ENCODE measurements at places on chromosomes 11 and 22.

GRCh38 chr11:36469881-36470802 lies 39.9 kb downstream of the TRAF6 start:
- DNase-seq: peak; percentile 84

DNA sequence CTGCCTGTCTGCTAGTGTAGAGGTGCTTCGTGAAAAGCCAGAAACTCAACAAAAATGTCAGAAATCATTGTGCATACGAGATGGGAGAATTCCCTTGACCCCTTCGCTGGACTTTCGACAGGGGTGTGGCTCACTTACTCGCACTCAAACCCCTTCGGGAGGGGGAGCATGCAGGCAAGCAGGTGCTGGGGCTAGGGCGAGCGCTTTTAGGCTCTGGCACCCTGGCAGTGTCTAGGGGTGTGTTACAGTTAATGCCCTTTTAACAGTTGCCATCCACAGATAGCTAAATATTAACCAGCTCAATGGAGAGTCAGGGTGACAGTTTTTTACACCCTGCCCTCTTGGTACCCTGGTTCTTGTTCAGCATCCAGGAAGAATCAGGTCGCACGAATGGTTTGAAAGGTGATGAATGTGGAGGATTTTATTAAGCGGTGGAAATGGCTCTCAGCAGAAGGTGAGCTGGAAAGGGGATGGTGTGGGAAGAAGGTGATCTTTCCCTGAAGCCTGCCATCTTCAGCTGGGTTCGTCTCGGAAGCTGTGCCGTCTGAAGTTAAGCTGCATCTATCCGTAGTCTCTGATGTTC lies 59.6 kb upstream of the SHANK2 start:
- no peak for DNase-seq

- no peak for DNase-seq
Observed at GRCh38 chr11:102396708-102397563, 49.9 kb downstream of the BIRC2 start.

DNA sequence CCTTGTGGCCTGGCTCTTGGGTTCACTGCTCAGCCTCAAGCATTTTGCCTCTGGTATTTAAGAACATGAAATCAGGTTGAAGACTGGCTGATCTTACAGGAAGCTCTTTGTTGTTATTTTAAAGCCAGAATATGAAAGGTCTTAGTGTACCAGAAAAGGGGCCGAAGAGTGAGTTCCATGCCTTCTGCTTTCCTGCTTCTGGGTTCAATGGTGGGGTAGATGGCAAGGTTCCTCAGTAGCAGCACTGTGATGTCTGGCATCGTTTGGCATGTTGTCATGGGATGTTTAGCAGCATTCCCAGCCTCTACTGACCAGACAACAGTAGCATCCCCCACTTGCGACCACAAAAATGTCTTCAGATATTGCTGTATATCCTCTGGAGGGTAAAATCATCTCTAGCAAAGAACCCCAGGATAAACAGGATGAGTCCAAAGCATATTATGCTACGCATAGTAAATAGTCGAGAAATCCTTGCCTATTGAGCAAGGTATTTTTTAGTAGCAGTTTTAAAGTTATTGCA lies 2.4 kb downstream of the VPS26B start:
- DNase-seq: peak; percentile 20

- no peak for DNase-seq
Observed at GRCh38 chr11:114183044-114183511, 113.1 kb upstream of the NNMT start.

DNA sequence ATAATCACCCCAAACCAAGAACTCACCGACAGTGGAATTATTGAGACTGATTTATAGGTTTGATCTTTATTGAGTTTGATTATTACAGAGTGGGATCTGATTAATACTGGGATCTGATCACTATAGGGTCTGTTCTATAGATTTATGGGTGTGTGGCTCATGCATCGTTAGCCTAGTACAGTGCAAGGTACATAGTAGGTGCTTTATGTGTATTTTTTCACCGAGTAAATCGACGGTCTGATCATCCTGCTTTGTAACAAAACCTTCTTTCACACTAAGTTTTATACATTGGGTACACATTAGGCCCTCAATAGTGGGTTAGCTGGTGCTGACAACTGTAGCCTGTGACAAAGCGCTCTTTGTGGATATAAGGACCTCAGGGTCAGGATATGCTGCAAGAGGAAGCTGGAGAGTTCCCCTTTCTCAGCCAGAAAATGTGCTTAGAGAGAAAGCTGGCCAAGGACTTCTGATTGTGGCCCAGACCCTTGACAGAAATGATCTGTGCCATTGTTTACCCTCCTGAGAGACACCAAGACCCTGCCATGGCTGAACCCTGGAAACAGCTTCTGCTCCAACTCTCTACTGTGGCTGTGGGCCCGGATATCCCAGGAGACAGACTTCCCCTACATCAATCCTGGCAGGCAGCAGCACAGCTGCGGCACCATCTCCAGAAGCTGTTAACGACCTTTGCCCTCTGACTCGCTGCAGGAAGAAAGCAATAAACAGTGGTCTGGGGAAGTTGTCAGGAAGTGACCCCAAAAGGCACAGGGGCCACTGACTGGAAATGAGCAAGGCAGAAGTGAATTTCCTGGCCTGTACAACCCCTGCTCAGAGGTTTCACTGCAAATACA lies 16.1 kb upstream of the TPP1 start:
- DNase-seq: peak; percentile 86

GRCh38 chr22:40190501-40190900 lies 12.8 kb downstream of the TNRC6B start:
- DNase-seq: no peak

DNA sequence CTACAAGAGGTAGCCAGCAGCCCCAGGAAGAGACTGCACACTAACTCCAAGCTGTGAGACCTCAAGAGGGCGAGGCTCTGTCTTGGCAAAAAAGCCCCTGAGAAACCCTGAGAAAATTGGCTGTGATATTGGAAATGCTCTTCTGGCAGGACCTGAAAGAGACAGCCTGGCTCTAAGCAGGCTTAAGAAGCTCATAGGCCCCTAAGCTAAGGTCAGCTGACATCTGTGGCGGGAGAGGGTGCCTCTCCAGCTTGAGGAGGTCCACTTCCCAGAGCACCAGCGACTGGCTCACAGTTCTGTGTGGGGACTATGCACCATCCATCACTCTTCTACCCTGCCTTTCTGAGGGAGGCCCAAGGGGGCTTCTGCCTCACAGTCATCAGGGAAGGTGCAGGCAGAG lies 12.4 kb downstream of the PLEKHA7 start:
- DNase-seq: no peak

DNA sequence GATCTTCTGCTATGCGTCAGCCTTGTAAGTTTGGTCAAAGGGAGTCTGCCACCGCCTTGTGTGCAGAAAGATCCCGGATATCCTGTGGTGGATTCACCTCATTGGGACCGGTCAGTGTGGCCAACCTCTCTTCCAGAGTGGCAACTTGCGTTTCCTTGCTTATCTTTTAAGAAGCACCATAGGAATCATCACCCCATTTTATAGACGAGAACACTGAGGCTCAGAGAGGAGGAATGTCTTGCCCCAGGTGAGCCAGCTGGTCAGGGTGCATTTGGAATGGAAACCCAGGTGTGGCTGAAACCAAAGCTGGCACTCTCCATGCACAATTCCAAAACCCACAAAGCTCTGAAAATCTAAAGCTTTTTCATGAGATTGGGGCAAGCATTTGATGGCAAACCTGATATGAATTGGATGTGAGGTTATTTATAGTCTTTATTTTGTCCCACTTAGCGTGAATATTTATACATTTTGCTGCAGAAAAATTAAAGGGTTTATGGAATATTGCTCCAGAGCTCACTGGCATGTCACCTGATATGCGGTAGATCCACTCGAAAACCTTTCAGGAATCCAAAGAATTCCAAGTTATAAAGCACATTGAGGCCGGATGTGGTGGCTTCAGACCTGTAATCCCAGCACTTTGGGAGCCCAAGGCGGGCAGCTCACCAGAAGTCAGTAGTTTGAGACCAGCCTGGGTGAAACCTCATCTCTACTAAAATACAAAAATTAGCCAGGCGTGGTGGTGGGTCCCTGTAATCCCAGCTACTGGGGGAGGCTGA lies 12.1 kb upstream of the EIF3D start:
- peak; percentile 64 for DNase-seq

DNA sequence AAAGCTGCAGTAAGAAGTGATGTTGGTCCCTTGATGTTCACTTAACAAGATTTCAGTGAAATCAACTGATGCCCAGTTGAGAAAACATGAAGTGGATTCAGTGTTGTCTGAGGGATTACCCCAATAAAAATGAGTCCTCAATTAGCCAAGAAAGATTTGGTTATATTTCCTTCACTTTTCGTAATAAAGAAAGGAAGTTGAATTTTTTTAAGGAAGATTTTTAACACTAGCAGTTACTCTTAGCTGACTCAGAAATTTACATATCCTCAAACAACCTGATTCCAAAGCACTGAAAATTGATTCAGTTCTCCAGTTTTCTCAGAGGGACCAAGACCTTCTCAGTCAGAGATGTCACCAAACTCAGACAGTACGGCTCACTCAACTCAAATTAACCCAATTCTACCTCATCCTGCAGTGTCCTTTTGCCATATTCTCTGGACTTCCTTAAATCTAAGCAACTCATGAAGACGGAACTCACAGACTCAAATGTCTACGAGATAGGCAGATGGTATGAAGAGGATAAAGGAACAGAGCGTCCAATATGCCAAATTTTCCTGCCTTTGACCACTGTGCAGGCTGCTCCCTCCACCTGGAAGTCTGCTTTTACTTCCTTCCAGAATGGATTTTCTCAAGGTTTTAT lies 22.8 kb downstream of the SLC5A4 start:
- no peak for DNase-seq

GRCh38 chr11:46719048-46719542 lies at the start of gene F2:
F2 (plus strand) TSS chr11:46719213; CDS start chr11:46719236, 23 bp downstream.
- DNase-seq: no peak

- no peak for DNase-seq
Observed at GRCh38 chr11:57335023-57335342, 709 bp downstream of the SSRP1 start.

GRCh38 chr11:13685461-13686108 lies 17.1 kb downstream of the FAR1 start:
- no peak for DNase-seq

- no peak for DNase-seq
Observed at GRCh38 chr11:134574947-134575346, 162.9 kb upstream of the B3GAT1 start.

DNA sequence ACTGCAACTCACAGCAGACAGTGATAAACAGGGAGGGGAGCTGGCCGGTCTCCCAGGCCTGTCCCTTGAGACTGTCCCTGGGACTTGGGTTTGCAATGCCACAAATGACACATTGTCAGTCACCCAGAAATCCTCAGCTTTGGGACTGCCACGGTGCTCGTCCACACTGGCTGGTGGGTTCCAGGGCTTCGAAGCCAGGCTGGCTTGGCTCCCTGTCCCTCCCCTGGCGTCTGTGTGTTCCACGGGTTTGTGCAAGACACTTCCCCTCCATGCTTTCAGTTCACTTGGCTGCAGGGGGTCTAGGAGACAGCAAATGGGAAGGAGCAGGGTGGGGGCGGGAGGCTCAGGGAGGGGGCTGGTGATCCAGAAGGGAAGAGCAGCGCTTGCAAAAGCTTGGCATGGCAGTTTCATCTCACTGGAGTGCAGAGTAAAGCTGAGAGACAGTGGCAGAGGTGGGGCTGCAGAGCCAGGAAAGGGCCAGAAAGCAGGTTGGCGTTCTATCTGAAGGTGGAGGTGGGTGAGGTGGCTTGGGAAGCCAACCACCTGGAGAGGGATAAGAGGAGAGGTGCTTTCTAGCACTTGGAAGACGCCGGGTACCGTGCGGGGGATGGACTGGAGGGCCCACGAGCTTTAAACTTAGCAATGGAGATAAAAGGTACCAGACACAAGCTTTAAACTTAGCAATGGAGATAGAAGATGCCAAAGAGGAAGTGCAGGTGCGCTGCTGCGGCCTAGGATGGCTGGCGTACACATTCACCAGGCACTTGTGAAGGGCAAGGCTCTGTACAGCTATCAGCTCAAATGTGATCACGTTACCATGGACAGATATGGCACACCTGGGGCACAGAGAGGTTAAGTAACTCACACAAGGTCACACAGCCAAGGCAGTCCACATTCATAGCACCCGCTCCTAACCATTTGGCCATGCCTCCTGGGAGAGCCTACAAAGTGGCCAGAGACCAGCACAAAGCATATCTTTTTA lies 86.4 kb upstream of the SHISAL1 start:
- no peak for DNase-seq

- DNase-seq: no peak
Observed at GRCh38 chr11:88704485-88704884, 361.3 kb downstream of the GRM5 start.

DNA sequence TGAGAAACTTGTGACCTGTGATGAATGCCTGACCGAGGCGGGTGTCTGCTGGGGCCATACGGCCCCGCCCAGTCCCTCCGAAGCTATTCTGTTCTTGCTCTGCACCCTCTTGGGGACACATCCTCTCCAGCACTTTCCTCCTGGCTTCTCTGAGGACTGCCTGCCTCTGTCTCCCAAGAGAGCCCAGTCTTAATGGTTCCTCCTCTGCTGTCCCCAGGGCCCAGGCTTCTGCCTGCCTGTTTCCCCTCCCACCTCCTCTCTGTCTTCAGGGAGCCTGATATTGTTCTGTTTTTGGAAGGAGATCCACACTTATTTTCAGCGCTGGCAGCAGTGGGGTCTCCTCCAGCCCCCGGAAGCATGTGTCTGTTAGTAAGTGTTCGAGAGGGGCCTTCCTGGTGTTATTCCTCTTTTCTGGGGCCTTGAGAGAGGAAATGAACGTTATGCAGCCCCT lies 18.7 kb downstream of the SYNGR1 start:
- DNase-seq: no peak

- DNase-seq: no peak
Observed at GRCh38 chr11:122874991-122875390, 7.6 kb upstream of the JHY start.

GRCh38 chr11:130817330-130817944 lies 98.8 kb downstream of the SNX19 start:
- peak; percentile 65 for DNase-seq

DNA sequence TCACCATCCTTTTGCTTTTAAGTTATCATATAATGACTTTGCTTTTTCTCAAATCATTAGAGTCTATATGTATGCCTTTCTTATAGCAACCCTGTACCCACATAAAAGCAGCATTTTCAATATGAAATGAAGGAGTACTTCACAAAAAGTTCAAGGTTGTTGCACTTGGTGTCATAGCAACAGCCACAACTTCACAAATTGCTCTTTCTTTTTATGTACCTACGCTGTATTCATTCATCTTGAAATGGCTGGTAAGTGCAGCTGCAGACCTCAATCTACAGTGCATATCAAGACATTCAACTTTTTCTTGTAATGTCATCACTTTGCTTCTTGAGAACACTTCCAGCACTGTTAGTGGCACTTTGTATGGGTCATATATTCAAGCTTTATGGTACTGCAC lies 18.6 kb downstream of the CWC15 start:
- DNase-seq: no peak

GRCh38 chr22:39437791-39438704 lies 18.8 kb upstream of the MGAT3 start:
- DNase-seq: no peak

- no peak for DNase-seq
Observed at GRCh38 chr11:84022695-84023094, 736.5 kb upstream of the CCDC90B start.

GRCh38 chr11:118319337-118319707 lies 14.8 kb downstream of the CD3E start:
- DNase-seq: no peak

- no peak for DNase-seq
Observed at GRCh38 chr11:108817976-108818375, 153.1 kb downstream of the DDX10 start.

Data from EL (cell line).